ENCODE measurements at places on chromosomes 4 and X. TPM values are rescaled to one million over a fixed set of nuclear protein-coding genes. Genes with fewer than 3 reads are reported as not detected.

DGKQ gene
- total RNA-seq = 4.4 TPM

FAM47E gene
- not detected for total RNA-seq

XAGE1A gene
- not detected for total RNA-seq

IL15 gene
- 5.8 TPM for total RNA-seq

ARMCX4 gene
- 3.1 TPM for total RNA-seq

SMIM14 gene
- 30.8 TPM for total RNA-seq

TRAM1L1 gene
- total RNA-seq = 3.4 TPM

S100P gene
- total RNA-seq = not detected

CYTL1 gene
- total RNA-seq = 1.4 TPM

NDST3 gene
- total RNA-seq = under 0.01 TPM

FRMPD3 gene
- total RNA-seq = under 0.01 TPM

CAMK2D gene
- 156 TPM for total RNA-seq

ZNF630 gene
- 0.54 TPM for total RNA-seq

GAGE12D gene
- not detected for total RNA-seq

MTMR8 gene
- under 0.01 TPM for total RNA-seq

HPGD gene
- not detected for total RNA-seq

RADX gene
- 2.2 TPM for total RNA-seq

ADH1C gene
- not detected for total RNA-seq
